Activated CD4-positive, alpha-beta memory T cell treated with anti-CD3 and anti-CD28 coated beads, Interleukin-2, amount 10 ng/mL, durations not matched to agents 7 days and 5 days (primary cell): ENCODE measurements at places on chromosomes 4 and X. TPM values are rescaled to one million over a fixed set of nuclear protein-coding genes. Genes with fewer than 3 reads are reported as not detected.

DNA sequence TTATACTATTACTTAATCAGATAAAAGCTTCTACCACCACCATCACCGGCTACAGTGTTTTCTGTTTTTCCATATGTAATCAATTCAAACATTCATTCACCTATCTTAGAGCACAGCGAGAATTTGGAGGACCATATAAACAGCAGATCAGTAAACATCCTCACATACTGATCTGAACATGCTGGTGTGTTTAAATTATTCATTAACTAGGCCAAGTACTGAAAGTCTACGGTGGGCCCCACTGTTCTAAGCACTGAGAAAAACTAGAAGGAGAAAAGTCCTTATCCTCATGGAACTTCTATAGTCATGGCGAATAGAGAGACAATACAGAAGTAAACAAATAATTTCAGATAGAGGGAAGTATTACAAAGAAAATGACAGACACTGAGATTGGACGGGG, 176.6 kb downstream of the NR3C2 start:
- no peak for DNase-seq

DNA sequence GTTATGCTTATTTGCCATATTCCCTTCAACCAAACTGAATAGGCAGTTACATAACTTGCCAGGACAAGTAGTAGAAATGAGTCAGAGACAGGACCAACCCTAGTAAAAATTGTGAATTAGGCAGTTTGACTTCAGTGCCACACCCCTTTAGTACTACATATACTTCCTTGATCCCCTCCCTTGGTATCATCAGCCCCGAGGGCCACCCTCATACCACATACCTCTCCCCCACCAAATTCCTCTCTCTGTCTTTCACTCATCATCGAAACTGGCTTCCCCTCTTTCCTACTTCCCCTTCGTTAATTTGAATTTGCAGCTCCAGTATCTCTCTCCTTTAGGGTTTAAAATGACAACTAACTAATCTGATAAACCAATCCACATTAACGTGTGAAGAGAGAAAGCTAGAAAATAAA, 7.9 kb upstream of the PTPN13 start:
- no peak for DNase-seq

The H2BW2 gene
- not detected for total RNA-seq

DNA sequence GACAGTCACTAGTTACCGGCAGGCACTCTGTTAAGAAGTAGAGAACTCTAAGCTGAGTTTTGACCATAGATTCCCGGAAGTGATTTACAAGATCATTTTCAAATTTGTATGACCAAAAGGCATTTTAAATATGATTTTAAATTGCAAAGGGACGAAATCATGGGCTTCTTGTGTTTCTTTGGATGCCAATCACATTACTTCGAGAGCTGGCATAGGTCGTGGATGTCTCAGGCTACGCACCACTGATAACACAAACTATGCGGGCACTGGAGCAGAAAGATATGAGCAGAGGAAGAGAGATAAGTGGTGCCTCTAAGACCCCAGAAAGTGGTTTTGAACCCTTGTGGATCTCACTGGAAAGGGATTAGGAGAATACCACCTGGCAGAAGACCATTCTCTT, 294.2 kb upstream of the FTHL17 start:
- DNase-seq = no peak

The DGAT2L6 gene
- total RNA-seq = not detected

DNA sequence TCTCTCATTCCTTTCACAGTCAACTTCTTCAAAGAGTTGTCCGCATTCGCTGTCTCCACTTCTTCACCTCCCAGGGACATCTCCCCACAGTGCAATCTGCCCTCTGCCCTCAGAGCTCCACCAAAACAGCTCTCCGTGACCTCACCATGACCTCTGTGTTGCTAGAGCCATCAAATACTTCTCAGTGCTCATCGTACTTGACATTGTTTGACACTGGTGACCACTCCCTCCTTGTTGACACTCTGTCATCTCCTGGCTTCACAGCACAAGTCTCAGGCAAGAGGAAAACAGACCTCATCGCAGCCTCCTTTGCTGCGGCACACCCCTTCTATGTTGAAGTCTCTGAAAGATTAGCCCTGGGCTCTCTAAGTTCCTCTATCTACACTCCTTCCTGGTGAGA, 90.5 kb upstream of the CCDC160 start:
- DNase-seq = no peak

DNA sequence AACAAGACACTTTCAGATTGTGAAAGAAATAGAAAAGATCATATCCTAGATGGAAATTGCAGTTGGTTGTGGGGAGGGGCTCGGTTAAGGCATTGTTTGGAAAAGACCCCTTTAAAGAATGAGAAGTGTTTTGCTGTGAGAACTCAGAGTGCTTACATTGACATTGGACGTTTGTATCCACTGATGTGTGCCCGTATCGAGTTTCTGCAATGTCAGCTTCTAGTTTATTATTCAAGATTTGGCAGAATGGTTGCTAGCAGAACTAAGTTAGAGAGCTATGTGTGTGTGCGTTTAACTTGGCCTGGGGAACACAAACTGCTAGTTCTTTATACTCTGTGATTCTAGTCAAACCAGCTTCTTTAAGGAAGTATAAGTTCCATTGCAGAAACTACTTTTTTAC, 2702.5 kb downstream of the PCDH7 start:
- no peak for DNase-seq

GRCh38 chr4:69214716-69215115, at the start of gene UGT2B11:
Gene UGT2B11, minus strand, starts transcription at chr4:69214748. Its CDS starts 26 bp downstream, at chr4:69214722.
- no peak for DNase-seq

The ARHGEF6 gene
- 119 TPM for total RNA-seq

- DNase-seq = no peak
Measured at GRCh38 chr4:82553020-82553419, 8.8 kb downstream of the TMEM150C start.

- no peak for DNase-seq
Measured at GRCh38 chrX:82458207-82458754, 1049.8 kb upstream of the POU3F4 start.

DNA sequence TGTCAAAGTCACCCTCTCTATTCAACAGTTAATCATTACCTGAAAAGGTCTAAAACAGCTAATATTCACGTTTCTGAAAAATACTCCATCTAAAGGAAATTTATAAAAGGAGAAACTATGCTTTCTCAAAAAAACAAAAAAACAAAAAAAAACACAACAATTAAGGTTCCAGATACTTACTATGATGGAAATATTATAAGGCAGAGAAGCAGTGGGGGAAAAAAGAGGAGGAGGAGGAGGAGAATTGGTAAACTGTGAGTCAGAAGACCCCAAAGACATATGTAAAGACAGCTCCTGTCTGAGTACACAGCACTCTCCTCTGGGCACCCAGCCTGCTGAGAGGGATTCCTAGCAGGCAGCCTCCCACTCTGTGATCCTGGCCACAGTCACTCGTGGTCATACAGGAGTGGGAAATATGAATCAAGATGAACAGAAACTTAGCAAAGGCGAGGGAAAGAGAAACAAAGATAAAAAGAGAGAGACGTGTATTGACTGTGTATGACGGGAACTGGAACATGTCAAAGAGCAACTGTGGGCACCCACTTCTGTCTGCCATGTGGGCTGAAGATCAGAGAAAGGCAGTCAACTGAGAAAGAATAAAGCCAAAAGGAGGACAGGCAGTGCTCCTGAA, 12.5 kb downstream of the KLHL15 start:
- DNase-seq = peak; percentile 16
